Tibial artery (tissue), 4 donors: ENCODE measurements at places on chromosomes 2 and 18.

DNA sequence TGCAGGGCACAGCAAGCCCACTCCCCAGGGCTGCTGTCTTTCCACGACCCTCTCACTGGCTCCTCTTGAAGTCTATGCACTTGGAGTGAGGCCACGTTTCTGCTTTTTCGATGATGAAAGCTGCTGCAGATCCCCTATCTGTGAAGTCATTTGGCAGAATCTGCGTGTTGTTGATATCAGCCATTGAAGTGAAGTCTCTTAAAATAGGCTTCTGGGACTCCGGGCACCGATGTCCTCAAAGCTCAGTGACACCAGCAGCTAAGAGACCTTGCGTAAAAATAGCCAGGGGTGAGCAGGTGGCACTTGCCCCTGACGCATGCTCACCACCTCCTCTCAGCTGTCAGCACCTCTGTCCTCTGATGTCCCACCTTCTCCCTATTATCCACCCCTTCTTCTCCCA lies 89.4 kb upstream of the FHL2 start:
- H3K36me3 ChIP-seq: no peaks in the 10 kb centered on the region
- no peaks in the 10 kb centered on the region for H3K4me1 ChIP-seq
- H3K27ac ChIP-seq: no peak overlapping the region
- no peaks in the 10 kb centered on the region for H3K27me3 ChIP-seq
- DNase-seq: no peak
- no peak overlapping the region for H3K4me3 ChIP-seq

- DNase-seq: peak; percentile 10
- no peak overlapping the region for H3K27ac ChIP-seq
- H3K4me1 ChIP-seq: no peaks in the 10 kb centered on the region
- no peak overlapping the region for H3K4me3 ChIP-seq
These were observed 30.4 kb upstream of the OTOS start for GRCh38 chr2:240170883-240171282.

GRCh38 chr18:46060359-46060841 lies 11.7 kb downstream of the PSTPIP2 start:
- H3K27me3 ChIP-seq: no peaks in the 10 kb centered on the region
- DNase-seq: no peak

DNA sequence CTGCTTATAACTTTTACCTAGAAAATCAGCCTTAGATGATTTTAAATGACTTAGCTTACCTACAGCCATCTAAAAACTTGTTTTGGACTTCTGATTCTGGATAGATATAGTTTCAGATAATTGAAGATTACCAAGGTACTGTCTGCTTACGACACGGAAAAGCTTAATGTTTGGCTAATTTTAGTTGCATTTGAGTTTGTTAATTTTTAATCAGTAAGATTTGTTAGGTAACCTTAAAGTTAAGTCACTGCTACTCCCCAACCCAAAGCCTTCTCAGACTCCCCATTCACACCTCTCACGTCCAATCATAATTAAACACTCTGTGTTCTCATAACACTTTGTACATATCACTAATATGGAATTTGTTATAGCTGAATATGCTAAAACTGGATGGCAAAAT lies 190.6 kb upstream of the VWC2L start:
- H3K27ac ChIP-seq: no peak overlapping the region
- no peaks in the 10 kb centered on the region for H3K36me3 ChIP-seq
- DNase-seq: no peak

DNA sequence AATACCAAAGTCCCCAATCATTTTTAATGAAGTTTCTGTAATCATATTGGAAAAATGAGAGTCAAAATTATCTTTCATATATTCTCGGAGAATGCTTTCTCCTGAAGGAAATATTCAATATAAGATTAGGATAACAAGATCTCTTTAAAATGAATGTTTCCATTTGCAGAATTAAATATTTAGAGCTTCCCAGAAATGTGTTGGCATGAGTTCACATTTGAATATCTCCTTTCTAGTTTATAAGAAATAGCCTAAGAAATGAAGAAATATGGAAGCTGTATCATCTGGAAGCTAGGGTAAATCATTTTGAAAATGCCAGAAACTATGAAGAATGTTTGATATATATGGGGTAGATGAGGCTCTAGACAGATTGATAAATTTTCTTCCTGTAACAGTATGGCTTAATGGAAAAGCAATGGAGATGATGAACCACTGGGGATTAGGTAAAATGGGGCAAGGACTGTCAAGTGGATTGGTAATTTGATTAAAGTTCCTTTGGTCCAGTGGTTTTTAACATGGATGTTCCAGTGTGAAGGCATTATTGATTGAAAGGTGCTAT lies 184.6 kb upstream of the ZNF804A start:
- no peaks in the 10 kb centered on the region for H3K36me3 ChIP-seq
- no peaks in the 10 kb centered on the region for H3K4me1 ChIP-seq
- no peak overlapping the region for H3K27ac ChIP-seq

- H3K36me3 ChIP-seq: peaks cover 10% of the 10 kb centered on the region
- no peak overlapping the region for H3K4me3 ChIP-seq
- no peak for DNase-seq
These were observed 501.8 kb upstream of the RAB12 start for GRCh38 chr18:8107426-8107825.

DNA sequence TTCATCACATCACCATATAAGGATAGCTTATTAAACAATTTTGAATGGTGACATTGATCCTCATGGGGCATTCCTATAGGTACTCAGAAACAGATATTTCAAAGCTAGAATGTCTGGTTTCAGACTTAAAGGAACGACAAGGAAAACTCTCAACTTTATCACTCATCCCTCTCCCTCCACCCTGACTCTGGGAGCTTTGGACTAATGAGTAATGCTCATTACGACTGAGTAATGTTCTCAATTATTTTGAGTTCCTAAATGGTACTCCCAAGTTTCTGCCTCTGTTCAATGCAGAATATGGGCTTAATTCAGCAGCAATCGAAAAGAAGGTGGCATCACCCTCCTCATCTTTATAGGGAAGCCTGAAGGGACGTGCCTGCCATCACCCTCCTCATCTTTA lies 43.4 kb downstream of the RFX8 start:
- H3K27ac ChIP-seq: no peak overlapping the region
- H3K36me3 ChIP-seq: no peaks in the 10 kb centered on the region
- H3K27me3 ChIP-seq: no peaks in the 10 kb centered on the region
- H3K4me1 ChIP-seq: no peaks in the 10 kb centered on the region
- H3K4me3 ChIP-seq: no peak overlapping the region

DNA sequence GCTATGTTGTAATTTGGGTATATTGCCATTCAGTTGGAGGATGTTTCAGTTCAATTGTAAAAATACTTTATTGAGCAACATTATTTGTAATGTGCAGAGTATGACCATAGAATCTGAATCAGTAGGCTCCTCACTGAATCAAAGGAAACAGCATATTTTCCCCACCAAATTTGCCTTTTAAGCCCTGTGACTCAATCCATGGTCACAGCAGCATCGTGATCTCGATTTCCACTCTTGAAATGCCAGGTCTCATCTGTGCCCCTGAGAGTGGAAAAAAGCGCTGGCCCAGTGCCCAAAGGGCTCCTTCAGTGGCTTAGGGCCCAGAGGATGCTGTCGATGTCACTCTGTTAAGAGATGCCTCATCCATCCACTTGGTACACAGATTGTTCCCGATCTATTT lies 57.5 kb downstream of the FHOD3 start:
- no peaks in the 10 kb centered on the region for H3K36me3 ChIP-seq
- no peak overlapping the region for H3K27ac ChIP-seq
- H3K4me3 ChIP-seq: no peak overlapping the region

DNA sequence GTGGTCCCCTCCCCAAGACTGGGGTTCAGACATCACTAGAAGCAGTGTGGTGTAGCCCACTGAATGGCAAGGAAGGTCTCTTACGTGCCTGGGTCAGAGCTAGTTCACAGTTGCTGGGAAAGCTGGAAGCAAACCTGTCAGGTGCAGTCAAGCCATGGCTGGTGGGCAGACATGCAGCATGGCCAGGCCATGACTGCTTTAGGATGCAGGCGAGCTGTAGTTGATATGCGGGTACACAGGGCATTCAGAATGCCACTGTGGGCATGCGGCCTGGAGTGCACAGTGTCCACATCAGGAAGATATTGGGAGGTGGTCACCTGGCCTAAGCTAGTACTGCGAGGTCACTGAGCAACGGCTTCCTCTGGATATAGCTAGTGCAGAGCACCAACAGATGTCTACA lies 11.8 kb upstream of the SLC9A4 start:
- no peaks in the 10 kb centered on the region for H3K27me3 ChIP-seq
- H3K27ac ChIP-seq: no peak overlapping the region
- H3K4me1 ChIP-seq: no peaks in the 10 kb centered on the region
- H3K4me3 ChIP-seq: no peak overlapping the region
- DNase-seq: no peak

GRCh38 chr18:44246001-44246400 lies 434.7 kb upstream of the SETBP1 start:
- H3K4me1 ChIP-seq: no peaks in the 10 kb centered on the region
- no peak for DNase-seq
- no peaks in the 10 kb centered on the region for H3K36me3 ChIP-seq
- no peak overlapping the region for H3K27ac ChIP-seq
- H3K4me3 ChIP-seq: no peak overlapping the region

DNA sequence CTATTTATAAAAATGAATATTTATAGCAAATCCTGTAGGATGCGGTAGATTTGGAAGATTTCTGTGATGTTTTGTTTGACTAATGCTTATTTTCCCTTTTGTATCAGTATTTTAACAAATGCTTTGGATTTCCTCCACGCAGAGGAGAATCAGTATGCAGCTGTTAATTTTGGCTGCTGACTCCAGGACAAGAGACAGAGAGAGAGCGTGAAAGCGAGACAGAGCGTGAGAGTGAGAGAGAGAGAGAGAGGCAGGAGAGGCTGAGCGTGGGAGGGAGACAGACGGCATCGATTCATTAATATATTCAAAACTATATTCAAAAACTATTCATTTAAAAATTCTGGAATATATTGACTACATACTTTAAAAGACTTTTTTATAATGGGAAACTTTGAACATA lies 62.5 kb downstream of the RRM2 start:
- H3K27ac ChIP-seq: no peak overlapping the region
- no peaks in the 10 kb centered on the region for H3K27me3 ChIP-seq
- no peak overlapping the region for H3K4me3 ChIP-seq

DNA sequence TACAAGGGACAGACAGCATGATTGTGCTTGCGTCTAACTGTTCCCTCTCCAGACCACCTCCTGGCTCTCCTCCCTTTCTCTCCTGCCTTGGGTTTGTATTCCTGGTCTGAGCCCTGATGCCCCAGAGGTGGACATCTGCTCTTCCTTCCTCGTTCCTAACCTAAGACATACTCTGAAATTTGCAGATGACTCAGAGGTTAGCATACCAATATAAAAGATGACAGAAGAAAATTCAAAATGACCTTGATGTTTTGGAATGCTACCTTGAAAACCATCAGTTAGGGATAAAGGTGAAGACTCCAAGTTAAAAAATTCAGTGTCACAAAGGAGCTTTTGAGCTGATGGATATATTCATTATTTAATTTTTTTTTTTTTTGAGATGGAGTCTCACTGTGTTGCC lies 12.9 kb downstream of the SMYD1 start:
- no peaks in the 10 kb centered on the region for H3K4me1 ChIP-seq
- H3K36me3 ChIP-seq: no peaks in the 10 kb centered on the region
- no peak for DNase-seq
- H3K27ac ChIP-seq: no peak overlapping the region
- no peak overlapping the region for H3K4me3 ChIP-seq

- no peak for DNase-seq
- H3K27ac ChIP-seq: peak overlapping the region; percentile 65
These were observed 3.5 kb downstream of the ACTR2 start for GRCh38 chr2:65231121-65231520.

GRCh38 chr2:110886826-110887573 lies 154.6 kb downstream of the ACOXL start:
- no peak for DNase-seq
- H3K4me1 ChIP-seq: no peaks in the 10 kb centered on the region
- H3K36me3 ChIP-seq: no peaks in the 10 kb centered on the region
- H3K27ac ChIP-seq: no peak overlapping the region

- H3K27ac ChIP-seq: no peak overlapping the region
- H3K36me3 ChIP-seq: no peaks in the 10 kb centered on the region
- DNase-seq: no peak
- H3K27me3 ChIP-seq: no peaks in the 10 kb centered on the region
These were observed 225.0 kb downstream of the TMEM163 start for GRCh38 chr2:134493797-134494196.

DNA sequence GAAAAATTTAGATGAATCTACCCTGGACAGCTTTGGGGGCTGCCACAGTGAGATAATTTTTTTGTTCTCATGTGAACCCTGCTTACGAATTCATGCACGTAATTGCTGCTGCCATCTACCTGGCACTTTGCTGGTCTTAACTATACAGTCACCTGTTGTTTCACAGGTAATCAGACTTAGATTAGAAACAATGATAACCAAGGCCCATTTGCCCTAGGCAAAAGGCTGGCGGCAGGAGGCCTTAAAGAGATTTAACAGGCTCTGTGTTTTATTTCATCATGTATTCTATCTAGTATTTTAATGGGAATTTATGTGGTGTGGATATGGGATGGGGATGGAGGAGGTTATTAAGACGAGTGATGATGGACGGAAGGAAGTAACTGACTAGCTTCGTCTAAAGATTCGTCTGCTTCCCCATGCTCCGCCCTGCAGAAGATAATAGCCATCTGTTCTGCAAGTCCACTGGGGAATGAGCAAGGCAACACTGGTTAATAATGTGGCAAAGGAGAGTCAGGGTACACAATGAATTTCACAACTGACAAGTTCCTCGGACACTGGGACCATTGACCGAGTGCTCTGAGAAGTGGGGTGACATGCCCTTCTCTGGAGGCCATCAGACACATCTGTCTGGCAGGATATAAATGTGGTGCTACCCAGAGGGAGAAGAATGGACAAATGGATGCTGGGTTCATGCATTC lies 291.8 kb upstream of the TNP1 start:
- no peaks in the 10 kb centered on the region for H3K4me1 ChIP-seq
- H3K4me3 ChIP-seq: no peak overlapping the region
- no peak for DNase-seq
- no peaks in the 10 kb centered on the region for H3K27me3 ChIP-seq
- H3K27ac ChIP-seq: no peak overlapping the region

GRCh38 chr2:191521608-191522208 lies 156.2 kb upstream of the NABP1 start:
- H3K27me3 ChIP-seq: no peaks in the 10 kb centered on the region
- H3K36me3 ChIP-seq: no peaks in the 10 kb centered on the region
- no peak overlapping the region for H3K27ac ChIP-seq
- H3K4me3 ChIP-seq: no peak overlapping the region
- H3K4me1 ChIP-seq: no peaks in the 10 kb centered on the region

DNA sequence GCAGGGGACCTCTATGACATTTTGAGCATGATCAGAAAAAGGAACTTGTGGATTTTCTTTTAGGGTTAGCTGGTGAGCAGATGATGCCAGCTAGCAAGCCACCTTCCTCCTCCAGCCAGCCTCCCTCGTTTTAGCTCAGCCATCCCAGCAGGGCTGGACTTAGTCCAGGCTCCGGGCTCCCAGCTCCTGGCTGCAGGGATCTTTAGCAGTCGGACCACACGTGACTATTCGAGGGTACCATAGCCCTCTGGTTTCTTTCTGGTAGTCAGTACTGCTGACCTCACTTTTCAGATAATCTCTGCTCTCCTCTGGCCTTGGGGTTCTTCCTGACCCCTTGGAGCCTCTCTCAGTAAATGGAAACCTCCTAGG lies 31.8 kb downstream of the NCK2 start:
- H3K36me3 ChIP-seq: no peaks in the 10 kb centered on the region
- no peak for DNase-seq
- H3K4me1 ChIP-seq: peaks cover 61% of the 10 kb centered on the region
- no peak overlapping the region for H3K27ac ChIP-seq
